ENCODE measurements at places on chromosomes 6 and 20. TPM values are rescaled to one million over a fixed set of nuclear protein-coding genes. Genes with fewer than 3 reads are reported as not detected.

SPACA1 gene
- total RNA-seq, result not detected

PKIB gene
- total RNA-seq, result not detected

- no peak for DNase-seq
These were observed 64.1 kb downstream of the MMS22L start for GRCh38 chr6:97218912-97219311.

GRCh38 chr6:105594821-105595220, 191.9 kb upstream of the PREP start:
- peak; percentile 82 for DNase-seq

DNA sequence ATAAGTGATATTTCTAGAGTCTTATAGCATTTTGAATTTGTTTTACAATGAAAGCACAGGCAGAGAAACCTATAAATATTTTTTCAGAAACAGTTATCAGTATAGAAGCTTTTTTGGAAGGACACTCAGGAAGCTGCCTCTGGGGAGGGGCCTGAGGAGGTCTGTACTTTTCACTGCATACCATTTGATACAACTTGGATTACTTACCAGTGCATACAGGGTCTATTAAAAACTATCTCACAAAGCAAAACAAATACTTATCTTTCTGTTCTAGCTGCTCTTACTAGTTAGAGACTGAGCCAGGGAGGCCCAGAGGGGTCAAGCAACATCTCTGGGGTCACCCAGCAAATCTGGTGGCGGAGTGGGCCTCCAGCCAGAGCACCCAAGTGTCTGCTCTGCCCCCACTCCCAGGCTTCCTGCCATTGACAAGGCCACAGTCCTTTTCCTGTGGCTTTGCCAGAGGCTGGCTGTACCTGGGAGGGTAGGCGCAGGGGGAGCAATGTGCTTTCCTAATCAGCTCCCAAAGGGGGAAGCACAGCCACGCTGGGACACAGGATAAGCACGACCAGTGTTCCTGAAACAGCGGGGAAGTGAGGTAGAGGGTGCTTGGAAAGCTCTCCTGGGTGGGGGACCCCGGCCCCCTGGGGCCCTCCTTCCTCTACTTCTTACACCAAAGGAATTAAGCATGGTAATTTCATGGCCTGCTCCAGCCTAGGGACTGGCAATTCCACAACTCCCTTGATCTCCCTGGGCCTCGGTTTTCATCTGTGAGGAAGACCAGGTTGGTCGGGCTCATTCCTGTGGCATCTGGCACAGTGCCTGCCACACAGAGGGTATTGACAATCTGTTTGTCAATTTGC, 7.8 kb downstream of the TCF15 start:
- DNase-seq, result no peak

ANGPT4 gene
- not detected for total RNA-seq

- DNase-seq, result no peak
These were observed 162.1 kb downstream of the PHF3 start for GRCh38 chr6:63797721-63798120.

DNA sequence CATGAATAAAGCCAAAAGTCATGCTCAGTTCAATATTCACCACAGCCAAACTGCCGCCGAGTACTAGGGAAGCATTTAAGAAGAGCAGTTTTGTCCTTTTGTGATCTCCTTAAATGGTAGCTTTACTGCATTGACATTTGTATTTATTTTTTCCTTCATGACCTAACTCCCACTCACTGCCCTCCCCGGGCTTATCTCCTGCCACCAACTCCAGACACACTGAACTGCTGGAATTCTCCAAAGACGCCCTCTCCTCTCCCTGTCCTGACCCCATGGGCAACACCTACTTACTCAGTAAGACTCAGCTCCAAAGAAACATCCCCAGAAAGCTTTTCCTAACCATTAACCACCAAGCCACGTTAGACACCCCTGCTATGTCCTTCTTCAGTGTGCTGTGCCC, 48.5 kb upstream of the CNKSR3 start:
- DNase-seq, result no peak

GRCh38 chr6:157534977-157535339, 154.0 kb downstream of the ZDHHC14 start:
- DNase-seq, result no peak
